ENCODE measurements at places on chromosomes 2 and 18.

DNA sequence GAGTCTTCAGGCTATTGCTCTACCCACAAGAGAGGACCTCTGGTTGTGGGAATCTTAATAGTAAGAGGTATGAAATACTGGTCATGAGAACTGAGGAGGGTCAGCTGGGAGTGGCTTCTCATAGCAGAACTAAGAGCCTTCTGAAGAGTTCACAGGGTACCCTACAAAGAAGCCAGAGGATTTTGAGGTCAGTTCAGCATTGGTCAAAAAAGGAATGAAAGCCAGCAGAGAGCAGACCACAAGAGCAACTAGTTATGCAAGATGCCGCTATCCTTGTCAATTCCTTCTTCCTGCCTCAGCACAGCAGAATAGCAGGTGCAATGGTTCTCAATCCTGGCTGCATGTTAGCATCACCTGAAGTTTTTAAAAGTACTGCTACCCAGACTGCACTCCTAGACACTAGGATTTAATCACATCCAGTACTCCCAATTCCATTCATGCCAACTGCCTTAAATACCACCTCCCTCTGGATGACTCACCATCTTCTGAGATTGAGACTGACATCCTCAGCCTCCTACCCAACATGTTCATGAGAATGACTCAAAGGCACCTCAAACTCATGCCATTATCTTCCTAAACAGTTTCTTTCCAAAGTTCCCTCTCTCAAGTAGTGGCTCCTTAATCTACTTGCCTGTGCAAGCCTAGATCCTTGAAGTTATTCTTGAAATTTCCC lies 81.0 kb upstream of the RBMS1 start:
- DNase-seq = peak; percentile 65

DNA sequence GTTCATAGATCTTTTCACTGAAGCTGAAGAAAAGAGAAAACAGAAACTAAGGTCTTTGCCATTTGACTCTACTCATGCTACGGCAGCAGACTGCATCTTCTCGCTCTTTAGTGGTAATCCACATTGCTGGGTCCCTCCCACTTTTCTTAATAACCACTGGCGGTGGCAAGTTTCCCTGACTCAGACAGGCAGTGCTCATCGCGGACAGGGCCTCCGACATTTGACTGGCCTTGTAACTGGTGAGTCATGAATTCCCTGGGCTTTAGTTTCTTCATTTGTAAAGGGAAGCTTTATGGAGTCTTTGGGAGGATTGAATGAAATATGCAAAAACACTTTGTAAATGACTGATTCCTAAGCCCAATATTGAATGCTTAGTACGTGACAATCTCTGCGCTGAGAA lies 238.2 kb upstream of the RBBP8 start:
- DNase-seq = peak; percentile 61

GRCh38 chr2:42840760-42841159 lies 48.4 kb upstream of the HAAO start:
- DNase-seq = no peak

DNA sequence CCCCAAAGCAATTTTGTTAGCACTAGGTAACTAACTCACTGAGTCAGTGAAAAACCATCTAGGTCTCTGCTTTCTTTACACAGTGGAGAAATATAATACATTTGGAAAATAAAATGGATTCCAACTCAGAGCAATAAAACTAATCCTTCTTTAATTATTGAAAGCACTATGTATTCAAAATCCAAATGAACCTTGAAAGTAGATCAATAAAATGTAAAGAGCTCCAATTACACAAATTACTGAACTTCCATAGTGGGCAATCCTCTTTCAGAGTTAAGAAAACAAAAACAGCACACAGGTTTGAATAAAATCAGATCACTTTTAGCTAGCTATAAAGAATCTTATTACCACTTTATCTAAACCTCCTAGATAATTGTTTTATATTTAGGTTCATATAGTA lies 208.1 kb downstream of the NR4A2 start:
- no peak for DNase-seq

DNA sequence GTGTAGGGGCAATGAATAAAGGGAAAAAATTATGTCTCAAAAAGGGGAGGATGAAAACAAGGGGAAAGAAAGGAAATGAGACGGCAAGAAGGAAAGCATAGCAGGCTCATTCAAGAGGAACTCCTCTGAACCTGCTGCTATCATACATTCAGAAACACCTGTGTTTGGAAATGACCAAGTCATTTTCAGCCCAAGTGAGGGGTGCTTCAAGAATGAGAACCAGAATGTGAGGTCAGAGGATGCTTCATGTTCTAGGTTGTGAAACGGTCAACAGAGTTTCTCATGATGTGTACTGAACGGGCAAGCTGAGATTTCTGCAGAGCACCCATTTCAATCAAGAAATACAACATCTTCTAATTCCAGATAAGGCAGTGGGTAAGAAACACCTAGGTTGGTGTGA lies 1367.2 kb upstream of the CELF4 start:
- no peak for DNase-seq

GRCh38 chr2:70816726-70817125 lies 3.7 kb downstream of the CLEC4F start:
- no peak for DNase-seq

DNA sequence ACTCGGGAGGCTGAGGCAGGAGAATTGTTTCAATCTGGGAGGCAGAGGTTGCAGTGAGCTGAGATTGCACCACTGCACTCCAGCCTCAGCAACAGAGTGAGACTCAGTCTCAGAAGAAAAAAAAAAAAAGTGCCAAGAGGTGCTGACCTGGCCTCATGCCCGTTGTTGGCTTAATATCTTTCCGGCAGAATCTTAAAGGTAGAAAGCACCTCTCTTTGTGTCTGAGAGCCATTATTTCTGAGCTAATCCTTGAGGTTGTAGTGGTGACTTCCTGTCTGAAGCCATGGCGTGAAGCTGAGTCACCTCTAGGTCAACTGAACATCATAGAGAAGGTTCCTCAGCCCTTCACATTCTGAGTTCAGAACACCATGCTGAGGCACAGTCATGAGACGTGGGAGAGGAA lies 60.4 kb downstream of the WDSUB1 start:
- DNase-seq = peak; percentile 35

DNA sequence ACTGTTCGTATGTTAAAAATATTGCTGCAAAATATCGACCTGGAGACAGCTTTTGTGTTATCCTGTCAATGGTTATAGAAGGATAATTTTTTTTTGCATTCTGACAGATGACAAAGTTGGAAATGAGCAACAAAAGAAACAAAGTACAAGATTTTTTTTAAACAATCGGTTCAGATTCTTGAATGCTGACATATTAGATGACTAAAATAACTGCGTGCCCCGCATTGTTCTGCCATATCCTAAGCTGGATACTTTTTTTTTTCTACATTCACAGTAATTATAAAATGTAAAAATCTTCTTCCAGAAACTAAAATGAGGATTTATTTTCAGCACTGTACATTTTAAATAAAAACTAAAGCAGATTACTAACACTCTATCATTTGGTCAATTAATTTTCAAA lies 67.1 kb downstream of the ABCG8 start:
- DNase-seq = no peak

- DNase-seq = no peak
Measured at GRCh38 chr2:177733-178132, 86.1 kb downstream of the SH3YL1 start.

- DNase-seq = no peak
Measured at GRCh38 chr18:40041951-40042350, 1913.1 kb upstream of the PIK3C3 start.

- no peak for DNase-seq
Measured at GRCh38 chr18:76967721-76968472, 145.5 kb downstream of the ZNF236 start.

- no peak for DNase-seq
Measured at GRCh38 chr2:14082640-14083039, 549.9 kb upstream of the LRATD1 start.

Data from A549 (cell line).